ENCODE measurements at places on chromosomes 6 and 20.

DNA sequence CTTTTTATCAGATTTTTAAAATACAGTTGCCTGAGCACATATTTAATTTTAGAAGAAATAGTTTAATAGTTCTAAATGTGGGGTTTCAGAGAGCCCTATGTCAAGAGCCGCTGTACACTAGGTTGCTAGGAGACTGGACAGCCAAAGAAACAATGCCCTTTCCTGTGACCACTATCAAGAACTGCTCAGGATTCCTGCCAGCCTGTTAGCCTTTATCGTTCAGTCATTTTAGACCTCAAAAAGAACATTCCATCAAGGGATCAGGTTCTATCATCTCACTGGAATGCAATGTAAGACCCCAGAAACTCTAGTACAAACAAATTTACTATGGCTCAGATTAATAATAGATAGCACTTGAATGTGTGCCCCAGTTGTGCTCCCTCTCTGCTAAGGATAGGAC, 181.2 kb upstream of the CCN2 start:
- no peak for DNase-seq

DNA sequence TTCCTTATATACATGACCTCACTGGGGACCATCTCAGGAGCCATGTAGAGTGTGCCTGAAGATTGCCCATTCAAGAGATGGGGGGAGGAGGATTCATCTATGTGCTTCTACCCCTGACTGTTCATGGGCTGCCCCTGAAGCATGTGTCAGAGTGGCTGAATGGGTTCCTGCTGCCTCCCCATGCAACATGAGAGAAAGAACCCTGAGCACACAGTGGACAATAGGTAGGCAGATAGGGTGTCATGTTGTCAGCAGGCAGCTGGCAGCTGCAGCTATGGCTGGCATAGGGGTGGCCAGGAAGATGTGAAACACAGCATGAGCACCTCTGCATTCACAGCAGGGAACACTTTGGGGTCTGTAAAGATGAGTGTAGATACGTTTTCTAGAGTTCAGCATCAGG, 208.4 kb upstream of the CNR1 start:
- DNase-seq = no peak

DNA sequence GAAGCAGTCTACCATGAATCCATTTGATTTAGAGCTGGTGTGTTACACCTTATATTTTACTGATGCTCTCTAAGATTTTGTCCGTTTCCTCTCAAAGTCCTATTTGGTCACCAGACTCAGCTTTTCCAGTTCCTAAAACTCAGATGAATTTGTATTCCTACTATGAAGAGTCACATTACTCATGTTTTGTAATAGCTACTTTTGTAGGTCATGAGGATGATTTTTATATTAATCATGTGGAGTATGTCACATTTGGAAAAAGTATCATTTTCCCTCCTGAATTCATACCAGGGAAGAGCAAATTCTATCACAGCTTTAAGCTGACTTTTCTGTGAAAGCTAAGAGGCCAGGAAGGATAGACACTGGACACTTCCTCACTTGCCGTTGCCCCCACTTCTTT, 140.6 kb upstream of the SCGN start:
- no peak for DNase-seq

DNA sequence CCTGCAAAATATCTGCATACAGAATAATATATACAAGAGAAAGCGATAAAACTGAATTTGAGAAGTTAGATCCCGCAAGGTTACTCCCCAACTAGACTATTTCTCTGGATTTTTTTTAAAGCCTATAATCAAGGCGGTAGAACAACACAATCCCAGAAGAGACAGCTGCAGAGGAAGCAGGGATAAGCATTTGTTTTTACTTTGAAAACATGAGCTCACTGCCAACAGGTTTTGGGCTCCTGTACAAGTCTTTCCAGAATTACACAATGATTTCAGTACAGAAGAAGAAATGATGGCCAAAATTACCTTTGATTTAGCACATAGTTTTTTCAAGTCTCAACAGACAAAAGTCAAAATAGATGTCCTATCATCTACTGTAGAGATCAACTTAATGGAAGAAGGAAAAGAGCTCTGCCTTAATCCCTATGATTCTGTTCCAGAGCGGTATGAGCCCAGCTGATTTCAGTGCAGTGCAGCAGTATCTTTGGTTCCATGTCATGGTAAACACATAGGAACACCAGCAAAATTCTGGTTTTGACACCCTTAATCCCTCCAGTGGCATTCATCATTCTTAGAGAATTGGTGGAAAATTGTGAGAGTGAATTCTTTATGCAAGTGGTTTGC, 304.3 kb downstream of the HDGFL1 start:
- DNase-seq = no peak
